Stimulated activated CD4-positive, alpha-beta T cell treated with anti-CD3 and anti-CD28 coated beads, Interleukin-4, amount 100 ng/mL, for 4 hours (primary cell): ENCODE measurements at places on chromosomes 1 and 21.
A peak's percentile ranks its signal among the peaks of the same experiment; 100 is the strongest.

DNA sequence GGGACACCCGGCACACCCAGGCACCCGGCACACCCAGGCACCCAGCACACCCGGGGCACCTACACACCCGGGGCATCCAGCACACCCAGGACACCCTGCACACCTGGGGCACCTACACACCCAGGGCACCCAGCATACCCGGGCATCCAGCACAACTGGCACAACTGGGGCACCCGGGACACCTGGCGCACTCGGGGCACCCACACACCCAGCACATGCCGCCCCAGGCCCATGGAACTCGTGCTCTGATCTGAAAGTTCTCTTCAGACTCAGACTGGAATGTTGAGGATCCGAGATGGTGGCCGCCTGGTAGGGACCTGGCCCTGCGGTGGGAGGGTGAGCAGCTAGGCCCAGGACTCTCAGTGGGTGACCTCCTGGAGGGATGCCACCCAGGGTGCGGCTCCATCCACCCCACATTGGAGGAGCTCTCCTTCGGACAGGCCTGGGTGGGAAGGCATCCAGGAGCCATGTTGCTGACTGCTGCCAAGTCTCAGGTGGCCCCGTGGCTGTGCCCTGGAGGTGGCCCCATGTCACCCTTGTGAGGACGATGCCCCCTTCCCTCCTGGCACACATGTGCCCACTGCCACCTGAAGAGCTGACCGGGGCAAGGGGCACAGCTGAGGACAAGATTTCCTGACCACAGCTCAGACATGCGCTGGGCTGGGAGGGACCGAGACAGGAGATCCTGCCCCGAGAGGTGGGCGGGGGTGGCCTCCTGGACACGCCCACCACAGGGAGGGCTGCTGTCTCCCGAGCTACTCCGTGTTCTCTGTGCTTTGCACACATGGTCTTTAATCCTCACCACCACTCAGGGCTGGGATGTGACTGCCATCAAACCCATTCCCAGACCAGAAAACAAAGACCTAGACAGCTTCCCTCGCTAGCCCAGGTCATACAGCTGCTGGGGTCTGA is 37.0 kb downstream of the UBE2G2 start:
- no peak for DNase-seq

DNA sequence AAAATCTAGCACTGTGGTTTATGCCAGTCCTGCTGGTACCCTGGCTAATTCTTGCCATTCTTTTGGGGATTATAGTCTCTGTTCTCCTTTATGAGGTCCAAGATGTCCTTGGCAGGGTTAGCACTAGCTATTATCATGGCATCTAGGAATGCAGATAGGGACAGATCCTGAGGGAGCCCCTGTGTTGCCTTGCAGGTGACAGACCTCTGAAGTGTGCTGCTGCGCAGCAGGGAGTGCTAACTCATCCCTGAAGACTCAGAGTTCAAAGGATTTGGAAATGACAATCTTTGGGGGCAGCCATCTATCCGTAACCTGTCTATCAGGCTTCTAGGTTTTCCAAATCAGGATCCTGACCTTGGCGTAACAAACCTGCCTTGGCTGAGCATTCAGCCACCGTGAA is 16.3 kb downstream of the ZFYVE9 start:
- DNase-seq: no peak

GRCh38 chr21:44260066-44260465 is 1.6 kb downstream of the DNMT3L start:
- DNase-seq: no peak

- DNase-seq: no peak
Measured at GRCh38 chr1:32939655-32940371, 24.8 kb downstream of the RNF19B start.

DNA sequence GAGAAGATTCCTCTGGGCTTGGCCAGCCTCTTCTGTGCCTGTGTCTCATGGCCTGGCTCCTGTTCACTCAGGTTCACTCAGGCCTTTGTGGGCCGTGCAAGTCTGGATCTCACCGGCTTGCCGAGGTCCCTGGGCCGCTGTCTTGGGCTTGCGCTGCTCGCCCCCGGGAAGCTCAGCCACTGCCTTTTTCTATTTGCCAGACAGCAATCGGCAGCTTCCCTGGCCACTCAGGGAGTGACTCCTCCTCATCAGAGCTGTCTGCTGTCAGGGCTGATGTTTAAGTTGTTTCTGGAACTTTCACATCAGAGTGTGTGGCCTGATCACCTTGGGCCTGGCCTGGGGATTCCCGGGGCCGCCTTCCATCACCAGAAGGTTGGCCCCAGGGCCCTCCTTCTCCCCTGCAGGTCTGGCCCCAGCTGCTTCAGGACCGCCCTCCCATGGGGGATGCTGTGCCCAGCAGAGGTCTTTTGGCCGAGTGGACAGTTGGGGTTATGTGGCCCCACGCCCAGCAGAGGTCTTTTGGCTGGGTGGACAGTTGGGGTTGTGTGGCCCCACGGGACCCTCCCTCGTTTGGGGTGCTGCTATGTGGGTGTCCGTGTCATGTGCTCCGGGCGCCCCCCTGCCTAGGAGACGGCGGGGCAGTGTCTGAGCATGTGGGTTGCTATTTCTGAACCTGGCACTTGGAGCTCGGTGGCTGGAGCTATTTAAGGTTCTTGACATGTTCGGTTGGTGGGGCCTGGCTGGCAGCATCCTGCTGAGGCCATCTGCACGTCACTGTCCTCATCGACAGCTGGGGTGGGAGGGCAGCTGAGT is 12.5 kb downstream of the SLX9 start:
- no peak for DNase-seq

GRCh38 chr1:209045331-209046057 is 538.0 kb upstream of the CAMK1G start:
- DNase-seq: no peak

DNA sequence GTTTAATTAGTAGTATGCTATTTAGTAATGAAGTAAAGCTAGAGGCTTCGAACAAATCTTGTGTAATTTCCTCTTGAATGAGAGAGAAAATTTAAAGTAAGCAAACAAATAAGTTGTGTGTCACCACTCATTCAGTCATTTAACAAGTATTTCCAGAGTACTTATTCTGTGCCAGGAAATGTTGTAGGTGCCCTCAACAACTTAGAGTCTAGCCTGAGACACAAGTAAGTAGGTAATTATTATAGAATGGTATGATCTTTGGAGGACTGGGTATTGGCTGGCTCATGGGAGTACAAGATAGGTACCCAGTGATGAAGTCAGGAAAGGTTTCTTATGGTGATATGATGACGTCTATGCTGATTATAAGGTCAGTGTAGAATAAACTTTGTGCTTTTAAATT is 17.4 kb upstream of the METTL18 start:
- DNase-seq: no peak

DNA sequence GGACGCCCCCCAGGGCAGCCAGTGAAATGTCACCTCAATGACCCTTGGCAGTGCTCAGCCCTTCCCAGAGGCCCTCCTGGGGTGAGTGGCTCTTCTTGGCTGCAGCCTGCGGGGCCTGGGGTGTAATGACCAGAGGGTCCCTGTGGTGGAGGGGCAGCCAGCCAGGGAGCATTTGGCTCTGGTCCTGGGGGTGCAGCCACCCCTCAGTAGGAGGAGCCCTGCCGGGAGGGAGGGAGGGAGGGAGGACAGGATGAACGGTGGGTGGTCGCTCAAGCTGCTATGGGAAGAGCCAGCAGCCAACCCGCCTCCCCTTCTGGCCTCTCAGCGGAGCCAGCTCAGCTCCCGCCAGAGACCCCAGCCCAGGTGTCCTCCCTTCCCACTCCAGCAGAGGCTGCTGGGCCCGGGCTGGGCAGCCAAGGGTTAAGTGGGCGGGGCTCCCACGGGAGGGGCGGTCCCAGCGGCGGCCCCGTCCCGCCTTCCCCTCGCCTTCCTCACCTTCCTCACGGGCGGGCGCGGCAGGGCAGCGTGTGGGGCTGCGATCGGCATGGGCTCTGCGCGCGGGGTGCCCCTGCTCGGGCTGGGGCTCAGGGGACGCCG is 9.0 kb upstream of the PLCH2 start:
- no peak for DNase-seq

GRCh38 chr1:54428837-54429518 is 22.8 kb upstream of the SSBP3 start:
- DNase-seq: no peak

- DNase-seq: no peak
Measured at GRCh38 chr1:153415850-153416570, at the start of gene S100A7A. S100A7A (plus strand) TSS chr1:153416520; CDS start chr1:153418083, 1,563 bp downstream.

- no peak for DNase-seq
Measured at GRCh38 chr1:162248854-162249535, 127.7 kb downstream of the SPATA46 start.

GRCh38 chr1:242877229-242877628 is 352.7 kb upstream of the PLD5 start:
- DNase-seq: no peak

GRCh38 chr21:42746593-42747275 is 93.3 kb downstream of the PDE9A start:
- peak; percentile 15 for DNase-seq

- no peak for DNase-seq
Measured at GRCh38 chr1:183215076-183215720, 29.1 kb downstream of the LAMC2 start.

DNA sequence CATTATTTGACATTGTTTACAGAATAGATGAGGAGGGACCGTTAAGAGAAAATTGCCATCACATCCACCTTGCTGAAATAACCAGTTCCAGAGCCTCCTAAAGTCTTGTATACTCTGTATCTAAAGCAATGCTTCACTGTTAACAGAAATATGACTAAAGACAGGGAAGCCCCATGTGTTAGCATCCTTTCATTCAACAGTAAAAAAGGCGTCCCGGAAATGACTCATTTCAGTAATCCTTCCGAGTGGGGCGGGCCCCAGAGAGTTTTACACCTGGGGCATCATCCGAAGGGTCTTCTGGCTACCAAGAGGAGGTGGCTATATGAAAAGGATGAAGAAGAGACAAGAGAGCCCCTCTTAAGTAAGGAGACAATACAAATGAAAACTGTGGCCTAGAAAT is 227.2 kb downstream of the SLC45A1 start:
- no peak for DNase-seq

DNA sequence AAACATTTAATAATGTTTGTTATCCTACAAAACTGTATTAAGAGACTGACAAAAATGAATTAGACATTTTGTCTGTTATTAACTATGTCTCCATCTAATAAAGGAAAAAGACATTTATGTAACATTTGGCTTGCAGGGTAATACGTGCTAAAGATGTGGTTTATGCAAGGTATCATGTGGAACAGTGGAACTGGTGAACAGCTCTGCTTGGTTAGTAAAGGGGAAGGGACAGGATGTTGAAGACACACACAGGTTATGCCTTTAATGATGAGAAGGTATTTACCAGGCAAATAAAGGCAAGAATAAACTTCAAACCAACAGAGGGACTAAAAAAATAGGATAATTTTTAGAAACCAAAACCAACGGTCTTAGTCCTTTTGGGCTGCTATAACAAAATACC is 93.1 kb downstream of the UCHL5 start:
- no peak for DNase-seq

- no peak for DNase-seq
Measured at GRCh38 chr1:77831566-77831965, 52.1 kb downstream of the MIGA1 start.

DNA sequence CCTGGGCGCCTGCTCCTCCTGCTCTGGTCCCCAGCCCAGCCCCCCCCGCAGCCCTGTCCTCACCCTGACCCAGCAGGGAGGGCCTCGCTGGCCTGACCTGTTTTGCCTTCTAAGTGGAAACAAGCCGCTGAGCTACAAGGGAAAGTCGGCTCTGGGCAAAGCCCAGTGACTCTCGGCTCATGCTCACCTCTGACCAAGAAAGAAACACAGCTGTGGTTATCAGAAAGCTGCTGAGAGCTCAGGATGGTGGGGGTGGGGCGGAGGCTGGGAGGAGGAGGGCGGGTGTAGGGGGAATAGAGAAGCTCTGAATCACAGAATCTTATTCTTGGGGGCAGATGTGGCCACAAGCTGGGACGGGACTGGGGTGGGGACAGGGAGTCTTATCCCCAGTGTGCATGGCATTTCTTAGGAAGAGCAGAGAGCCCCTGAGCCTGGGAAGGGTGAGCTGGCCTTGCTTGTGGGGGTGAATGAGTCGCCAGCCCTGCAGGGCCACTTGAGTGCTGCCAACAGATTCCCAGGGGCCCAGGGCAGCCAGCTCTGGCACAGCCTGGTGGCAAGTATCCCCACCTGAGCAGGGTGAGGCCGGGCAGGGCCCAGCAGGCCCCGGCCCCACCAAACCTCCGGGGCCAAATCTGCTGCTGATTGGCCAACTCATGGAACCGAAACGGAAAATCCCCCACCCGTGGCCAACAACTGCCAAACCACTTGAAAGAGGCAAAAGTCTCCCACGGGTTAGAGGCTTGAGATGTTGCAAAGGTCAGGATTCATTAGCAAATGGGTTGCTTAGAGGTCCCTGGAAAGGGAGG is 120.6 kb downstream of the SPSB1 start:
- peak; percentile 47 for DNase-seq

- no peak for DNase-seq
Measured at GRCh38 chr1:16260814-16261213, 23.8 kb upstream of the CPLANE2 start.

- no peak for DNase-seq
Measured at GRCh38 chr1:115364780-115365155, 26.7 kb upstream of the NGF start.

GRCh38 chr1:82946096-82946605 is 1052.8 kb downstream of the TTLL7 start:
- no peak for DNase-seq
